ENCODE measurements at places on chromosomes 12 and 14.

DNA sequence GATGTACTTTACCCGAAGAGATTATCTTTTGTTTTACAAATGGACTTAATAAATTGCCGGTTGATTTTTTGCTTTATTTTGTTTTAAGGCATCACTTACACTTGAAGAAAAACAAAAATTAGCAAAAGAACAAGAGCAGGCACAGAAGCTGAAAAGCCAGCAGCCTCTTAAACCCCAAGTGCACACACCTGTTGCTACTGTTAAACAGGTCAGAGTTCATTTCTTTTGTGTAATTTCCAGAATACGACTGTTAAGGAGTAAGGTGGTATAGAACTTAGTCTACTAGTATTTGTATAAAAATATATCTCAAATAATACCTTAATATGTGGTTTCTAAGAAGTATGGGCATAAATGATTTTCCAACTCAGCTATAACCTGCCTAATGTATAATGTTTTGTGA, 19.6 kb upstream of the SLC17A8 start:
- no peak for DNase-seq

- DNase-seq = no peak
Measured at GRCh38 chr14:100372357-100373048, 49.4 kb downstream of the SLC25A47 start.

- no peak for DNase-seq
Measured at GRCh38 chr14:96217376-96217913, 12.8 kb downstream of the BDKRB2 start.

DNA sequence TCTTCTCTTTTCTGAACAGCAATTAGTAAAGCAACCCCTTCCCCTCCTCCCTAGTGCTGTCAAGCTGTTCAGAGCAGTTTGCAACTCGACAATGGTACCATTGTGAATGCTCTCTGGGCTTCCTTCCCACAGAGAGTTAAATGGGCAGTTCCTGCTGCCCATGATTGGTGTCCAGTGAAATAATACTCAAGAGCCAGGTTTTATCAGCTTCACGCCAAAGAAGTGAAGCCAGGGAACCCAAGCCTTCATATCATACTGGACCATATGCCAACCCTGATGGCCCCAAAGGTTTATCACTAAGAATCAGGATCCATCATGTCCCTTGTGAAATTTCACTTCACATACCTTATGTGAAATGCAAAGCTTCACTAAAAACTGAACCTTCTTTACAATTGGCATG, 24.7 kb downstream of the INSM2 start:
- no peak for DNase-seq

- DNase-seq = no peak
Measured at GRCh38 chr12:33602515-33602914, 162.9 kb upstream of the SYT10 start.

DNA sequence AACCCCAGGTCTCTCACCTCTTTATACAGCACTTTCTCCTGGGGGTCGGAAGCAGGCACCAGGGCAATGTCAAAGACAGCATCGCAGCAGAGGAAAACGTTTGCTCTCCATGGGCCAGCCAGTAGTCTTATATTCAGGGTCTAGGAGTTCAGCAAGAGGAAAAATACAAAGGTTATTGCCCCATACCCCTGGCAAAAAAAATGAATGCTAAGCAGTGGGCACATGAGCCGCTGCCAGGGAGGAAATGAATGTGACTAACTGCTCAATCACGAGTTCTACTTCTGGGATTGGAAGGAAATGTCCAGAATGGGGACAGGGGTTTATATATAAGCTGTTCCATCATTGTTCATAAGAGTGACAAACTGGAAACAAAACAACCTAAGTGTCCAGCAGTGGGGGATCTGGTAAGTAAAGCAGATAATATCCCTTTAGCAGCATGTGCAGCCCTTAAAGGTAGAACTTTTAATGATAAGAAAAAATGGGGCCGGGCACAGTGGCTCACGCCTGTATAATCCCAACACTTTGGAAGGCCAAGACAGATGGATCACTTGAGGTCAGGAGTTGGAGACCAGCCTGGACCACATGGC, 53.8 kb downstream of the PHETA1 start:
- no peak for DNase-seq

- no peak for DNase-seq
Measured at GRCh38 chr14:51357250-51357649, 117.2 kb downstream of the TMX1 start.

DNA sequence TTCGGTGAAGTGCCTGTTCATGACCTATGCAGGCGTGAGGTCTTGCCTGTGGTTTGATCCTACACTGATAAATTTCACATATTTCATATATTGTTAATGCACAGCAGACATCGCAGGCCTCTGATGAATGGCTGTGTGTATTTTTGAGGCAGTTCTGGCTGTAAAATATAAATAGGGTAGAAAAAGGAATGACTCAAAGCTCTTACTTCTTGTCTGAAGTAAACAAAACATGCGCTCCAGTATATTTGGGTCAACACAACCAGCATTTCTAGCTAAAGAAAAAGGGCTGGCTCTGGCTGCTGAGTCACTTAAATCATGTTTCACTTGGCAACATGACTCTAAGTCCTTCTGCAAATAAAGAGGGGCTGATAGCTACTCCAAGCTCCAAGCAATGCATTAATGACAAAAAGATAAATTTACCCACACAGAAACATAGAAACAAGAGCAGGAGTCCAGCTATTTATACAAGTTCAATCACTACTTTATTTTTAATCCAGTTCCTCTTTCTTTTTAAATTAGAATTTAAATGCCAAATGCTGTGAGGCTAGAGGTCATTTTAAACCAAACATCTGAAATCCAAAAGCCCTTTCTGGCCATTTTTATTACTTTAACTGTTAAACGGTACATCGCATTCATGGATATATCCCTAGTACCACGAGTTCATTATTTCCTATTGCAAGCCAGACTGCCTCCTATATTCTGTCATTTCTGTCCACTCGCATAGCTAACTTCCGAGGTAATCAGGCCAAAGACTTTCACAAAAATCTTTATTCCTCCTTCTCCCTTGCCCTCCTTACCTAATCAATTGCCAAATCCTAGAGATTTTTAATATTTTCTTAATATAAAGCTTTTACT, 54.3 kb upstream of the TMCC3 start:
- DNase-seq = no peak

- DNase-seq = no peak
Measured at GRCh38 chr14:55819610-55820304, 239.8 kb downstream of the KTN1 start.

GRCh38 chr14:44798386-44799242, 163.1 kb downstream of the KLHL28 start:
- no peak for DNase-seq

GRCh38 chr14:57266065-57266464, 2.6 kb downstream of the EXOC5 start:
- DNase-seq = no peak

DNA sequence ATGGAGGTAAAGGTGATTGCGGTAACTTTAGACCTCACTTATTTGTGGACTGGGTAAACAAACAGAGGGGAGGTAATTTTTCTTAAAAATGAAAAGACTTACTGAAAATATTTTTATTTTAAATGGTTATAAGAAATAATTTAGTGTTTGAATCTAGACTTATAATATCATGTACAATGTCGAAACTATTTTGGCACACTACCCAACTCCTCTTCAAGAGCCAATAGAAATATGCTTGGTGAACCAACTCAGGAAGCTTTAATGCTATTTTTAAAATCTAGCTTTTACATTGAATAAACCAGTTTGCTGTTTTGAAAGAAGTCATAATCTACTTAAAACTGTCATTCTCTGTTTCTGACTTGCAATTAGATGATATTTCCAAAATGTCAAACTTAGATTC, 175.8 kb upstream of the NPAS3 start:
- no peak for DNase-seq

DNA sequence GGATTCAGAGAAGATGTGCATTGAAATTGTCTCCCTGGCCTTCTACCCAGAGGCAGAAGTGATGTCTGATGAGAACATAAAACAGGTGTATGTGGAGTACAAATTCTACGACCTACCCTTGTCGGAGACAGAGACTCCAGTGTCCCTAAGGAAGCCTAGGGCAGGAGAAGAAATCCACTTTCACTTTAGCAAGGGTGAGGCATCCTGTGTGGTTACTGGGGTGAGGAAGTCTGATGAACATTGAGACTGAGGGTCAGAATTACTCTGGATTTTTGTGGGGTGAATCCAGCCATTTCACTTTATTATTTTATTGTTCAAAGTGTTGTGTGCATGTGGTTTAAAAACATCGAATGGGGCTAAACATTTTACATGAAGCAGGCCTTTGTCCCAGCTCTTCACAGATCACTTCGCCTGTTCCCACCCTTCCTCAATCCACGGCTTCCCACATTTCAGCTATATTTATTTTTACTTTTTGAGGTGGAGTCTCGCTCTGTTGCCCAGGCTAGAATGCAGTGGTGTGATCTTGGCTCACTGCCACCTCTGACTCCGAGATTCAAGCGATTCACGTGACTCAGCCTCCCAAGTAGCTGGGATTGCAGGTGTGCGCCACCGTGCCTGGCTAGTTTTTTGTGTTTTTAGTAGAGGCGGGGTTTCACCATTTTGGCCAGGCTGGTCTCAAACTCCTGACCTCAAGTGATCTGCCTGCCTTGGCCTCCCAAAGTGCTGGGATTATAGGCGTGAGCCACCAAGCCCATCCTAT, 40.6 kb downstream of the SUPT16H start:
- no peak for DNase-seq
